Activated CD4-positive, alpha-beta T cell treated with anti-CD3 and anti-CD28 coated beads for 24 hours (primary cell): ENCODE measurements at places on chromosomes 3 and 15.

GRCh38 chr15:80999623-81000036 lies 1.1 kb upstream of the TLNRD1 start:
- peak; percentile 30 for DNase-seq

GRCh38 chr3:22922317-22922716 lies 280.8 kb upstream of the UBE2E2 start:
- no peak for DNase-seq

GRCh38 chr3:13972679-13973379 lies 93.0 kb upstream of the WNT7A start:
- no peak for DNase-seq

GRCh38 chr3:189941125-189941524 lies 179.6 kb downstream of the P3H2 start:
- no peak for DNase-seq

DNA sequence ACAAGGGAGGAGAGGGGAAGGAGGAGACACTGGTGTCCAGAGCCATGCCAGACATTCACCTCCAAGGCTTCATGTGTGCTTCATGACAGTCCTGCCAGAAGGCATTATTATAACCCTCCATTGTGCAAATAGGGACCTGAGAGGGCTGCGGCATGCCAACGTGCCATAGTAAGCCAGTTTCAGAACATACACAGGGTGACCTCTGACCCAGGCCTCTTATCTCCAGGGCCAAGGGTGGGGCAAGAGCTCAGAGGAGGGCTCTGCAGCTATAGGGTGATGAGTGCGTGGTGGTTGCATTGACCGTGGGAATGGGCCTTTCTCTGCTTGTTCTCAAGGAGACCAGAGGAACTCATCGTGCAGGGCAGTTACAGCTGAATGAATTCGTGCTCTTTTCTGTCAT lies 9.7 kb upstream of the ACSBG1 start:
- no peak for DNase-seq

DNA sequence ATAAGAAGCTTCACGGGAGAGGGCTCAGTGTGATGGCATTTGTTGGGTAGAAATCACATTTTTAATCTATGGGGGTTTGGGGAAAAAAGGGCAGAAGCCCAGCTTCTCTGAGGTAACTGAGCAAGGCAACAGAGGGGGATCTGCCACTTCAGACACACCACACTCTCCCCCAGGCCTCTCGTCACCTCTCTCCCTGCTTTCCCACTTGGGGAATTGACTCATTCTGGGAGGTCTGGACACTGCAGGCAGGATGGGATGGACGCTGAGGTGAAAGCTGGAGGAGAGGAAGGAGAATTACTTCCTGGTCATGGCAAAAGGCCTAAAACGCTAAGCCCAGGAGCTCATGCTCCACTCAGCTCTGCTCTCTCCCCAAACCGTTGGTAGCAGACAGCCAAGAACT lies 33.2 kb downstream of the MYO5C start:
- no peak for DNase-seq

- DNase-seq: no peak
Observed at GRCh38 chr3:89300526-89300925, 193.1 kb downstream of the EPHA3 start.

DNA sequence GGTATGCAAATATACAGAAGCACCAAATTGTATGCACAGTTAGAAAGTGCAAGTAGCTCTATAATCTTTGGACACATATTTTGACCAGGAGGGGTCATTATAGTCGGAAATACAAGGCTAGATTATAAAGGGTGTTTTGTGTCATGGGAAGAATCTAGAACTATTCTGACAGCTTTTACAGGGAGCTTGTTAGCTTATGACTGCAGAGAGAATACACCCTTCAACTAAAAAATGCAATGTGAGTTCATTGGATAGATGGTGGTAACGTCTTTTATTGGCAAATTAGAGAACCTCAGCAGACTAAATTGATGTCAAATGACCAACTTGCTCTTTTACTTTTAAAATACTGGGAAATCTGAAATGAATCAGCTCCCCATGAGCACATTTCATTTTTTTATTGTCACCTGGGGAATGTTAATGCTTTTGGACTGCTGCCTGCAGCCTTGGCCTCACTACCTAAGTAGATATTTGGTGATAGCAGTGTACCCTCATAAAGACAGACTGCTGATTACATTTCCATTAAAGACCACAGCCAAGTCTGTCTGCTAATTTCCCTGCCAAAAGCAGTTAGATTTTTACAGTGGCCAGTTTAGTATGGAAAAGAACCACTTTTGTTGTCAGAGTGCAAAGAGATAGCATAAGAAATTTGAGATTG lies 515.9 kb upstream of the DPPA4 start:
- DNase-seq: no peak

DNA sequence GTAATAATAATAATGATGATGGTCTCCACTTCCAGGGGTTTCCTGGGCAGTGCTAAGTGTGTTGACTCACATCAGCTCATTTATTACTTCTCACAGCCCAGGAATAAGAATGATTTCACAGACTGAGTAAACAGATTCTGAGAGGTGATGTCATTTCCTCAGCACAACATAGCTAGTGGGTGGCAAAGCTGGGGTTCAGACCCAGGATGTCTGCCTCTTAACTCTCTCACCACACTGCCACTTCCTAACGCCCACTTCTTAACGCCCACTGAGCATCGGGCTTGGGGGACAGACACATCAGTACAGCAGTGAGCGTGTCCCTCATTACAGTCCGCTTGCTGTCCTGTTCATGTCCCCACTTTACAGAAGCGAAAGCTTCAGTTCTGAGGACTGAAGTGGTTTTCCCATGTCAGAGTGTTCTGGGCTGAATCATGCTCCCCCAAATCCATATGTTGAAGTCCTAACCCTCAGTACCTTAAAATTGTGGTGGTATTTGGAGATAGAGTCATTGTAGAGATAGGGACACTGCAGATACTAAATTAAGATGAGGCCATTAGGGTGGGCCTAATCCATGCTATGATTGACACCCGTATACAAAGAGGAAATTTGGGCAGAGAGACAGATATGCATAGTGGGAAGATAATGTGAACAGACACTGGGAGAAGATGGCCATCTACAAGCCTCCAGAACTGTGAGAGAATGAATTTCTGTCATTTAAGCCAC lies 68.0 kb downstream of the ATP2B2 start:
- peak; percentile 43 for DNase-seq

GRCh38 chr15:85786781-85787114 lies 8.0 kb downstream of the KLHL25 start:
- DNase-seq: no peak

- no peak for DNase-seq
Observed at GRCh38 chr3:126528419-126528799, 4.5 kb downstream of the CHST13 start.

- DNase-seq: no peak
Observed at GRCh38 chr15:53625260-53625659, 134.2 kb downstream of the WDR72 start.

GRCh38 chr3:128996200-128996599 lies 2.3 kb upstream of the CFAP92 start:
- DNase-seq: no peak

- DNase-seq: no peak
Observed at GRCh38 chr3:110928016-110928662, 143.5 kb upstream of the NECTIN3 start.

DNA sequence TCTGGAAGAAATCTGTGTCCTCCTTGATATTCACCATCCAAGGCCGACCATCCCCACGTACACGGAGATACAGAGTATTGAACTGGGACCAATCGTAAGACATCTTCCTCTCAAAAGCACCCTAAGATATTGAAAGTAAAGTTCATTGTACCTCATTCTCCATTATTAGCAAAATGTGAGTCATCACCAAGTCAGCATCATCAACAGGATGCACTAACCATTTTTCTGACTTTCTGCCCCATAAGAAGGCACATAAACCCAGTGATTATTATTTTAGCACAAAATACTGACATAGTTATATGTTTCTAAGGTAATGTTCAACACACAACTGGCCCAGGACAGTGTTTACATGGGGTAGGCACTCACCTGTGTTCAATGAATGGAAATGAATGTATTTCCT lies 7.4 kb downstream of the NDUFAF1 start:
- DNase-seq: no peak

DNA sequence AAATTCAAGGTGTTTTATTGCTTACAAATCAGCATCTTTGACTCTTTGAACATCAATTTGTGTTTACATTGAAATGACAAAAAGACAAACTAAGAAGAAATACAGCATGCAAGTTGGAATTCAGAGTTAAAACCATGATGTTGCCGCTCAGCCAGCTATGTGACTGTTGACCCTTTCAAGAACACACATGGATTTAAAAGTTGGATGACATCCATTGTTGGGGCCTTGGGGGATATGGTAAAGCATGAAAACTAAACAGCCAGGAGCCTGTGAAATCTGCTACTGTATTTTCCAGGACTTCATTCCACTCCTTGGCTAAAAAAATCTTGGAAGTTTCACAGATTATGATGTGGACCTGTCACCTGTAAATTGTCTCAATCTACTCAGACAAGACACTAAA lies 4.6 kb downstream of the P2RY1 start:
- no peak for DNase-seq

DNA sequence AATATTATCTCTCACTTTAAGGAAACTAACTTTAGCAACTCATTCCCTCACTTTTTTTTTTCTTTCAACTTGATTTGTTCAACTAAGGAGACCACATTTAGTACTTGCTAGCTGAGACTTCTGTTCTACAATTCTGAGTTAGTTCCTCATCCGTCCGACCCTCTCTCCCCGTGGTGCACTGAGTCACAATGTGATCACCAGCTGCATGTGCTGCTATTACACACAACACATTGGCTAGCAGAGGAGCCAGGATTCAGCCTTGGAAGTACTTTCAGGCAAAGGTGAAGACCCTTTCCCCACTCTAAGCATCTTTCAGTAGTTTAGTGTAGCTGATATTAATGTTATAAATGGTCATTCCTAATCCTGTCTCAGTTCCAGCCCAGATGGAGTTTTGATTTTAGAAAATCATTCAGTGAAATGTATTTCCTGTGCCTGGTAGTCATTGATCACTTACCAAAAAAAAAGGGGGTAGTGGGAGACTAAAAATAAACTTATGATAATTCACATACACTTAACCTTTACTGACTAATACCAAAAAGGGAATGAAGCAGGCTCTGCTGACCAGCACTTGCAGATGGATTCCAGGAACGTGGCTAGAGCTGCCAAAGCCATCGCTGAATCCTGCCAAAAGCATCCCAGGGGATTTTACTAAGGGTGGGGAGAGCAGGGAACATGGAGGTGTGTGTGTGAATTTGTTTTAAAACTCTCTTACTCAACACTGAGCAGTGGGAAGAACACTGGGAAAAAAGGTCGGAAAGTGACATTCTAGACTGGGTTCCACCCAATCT lies 424.8 kb downstream of the LPP start:
- DNase-seq: no peak

GRCh38 chr3:151145713-151146070 lies 57.3 kb downstream of the GPR171 start:
- DNase-seq: no peak

GRCh38 chr3:123660900-123661299 lies 76.0 kb upstream of the HACD2 start:
- DNase-seq: no peak

DNA sequence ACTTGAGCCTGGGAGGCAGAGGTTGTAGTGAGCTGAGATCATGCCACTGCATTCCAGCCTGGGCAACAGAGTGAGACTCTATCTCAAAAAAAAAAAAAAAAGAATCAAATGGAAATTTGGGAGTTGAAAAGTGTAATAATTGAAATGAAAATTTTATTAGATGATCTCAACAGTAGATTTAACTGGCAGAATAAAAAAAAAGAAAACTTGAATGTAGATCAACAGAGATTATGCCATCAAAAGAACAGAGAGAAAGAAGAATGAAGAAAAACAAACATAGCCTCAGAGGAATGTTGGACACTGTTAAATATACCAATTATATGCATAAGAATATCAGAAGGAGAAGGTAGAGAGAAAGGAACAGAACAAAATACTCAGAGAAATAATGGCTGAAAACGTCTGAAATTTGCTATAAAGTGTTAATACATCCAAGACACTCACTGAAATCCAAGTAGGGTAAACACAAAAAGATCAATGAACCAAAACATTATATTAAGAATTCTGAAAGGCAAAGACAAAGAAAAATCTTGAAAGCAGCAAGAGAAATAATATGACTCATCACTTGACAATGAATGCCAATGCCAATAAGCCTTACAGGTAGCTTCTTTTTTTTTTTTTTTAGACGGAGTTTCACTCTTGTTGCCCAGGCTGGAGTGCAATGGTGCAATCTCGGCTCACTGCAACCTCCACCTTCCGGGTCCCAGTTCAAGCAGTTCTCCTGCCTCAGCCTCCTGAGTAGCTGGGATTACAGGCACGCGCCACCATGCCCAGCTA lies 14.6 kb upstream of the ELP6 start:
- no peak for DNase-seq

GRCh38 chr3:64848822-64849221 lies 161.0 kb upstream of the ADAMTS9 start:
- no peak for DNase-seq

DNA sequence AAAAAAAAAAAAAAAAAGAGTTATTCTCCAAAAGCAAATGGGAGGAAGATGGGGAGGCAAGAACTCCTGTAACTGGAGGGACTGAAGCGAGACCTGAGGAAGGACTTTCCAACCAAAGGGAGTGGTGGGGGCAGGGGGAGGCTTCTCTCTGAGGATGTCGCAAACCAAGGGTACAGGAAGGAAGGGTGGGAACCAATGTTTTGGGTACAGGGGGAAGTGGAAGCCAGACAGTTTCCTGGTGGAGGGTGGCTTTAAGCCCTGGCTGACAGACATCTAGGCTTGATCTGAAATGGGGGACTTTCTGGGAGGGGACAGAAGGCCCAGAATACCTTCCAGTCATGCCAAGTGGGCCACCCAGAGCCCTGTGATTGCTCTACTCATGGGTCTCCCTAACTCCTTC lies 27.0 kb downstream of the VIPR1 start:
- DNase-seq: no peak

GRCh38 chr3:186307594-186308221 lies 54.3 kb downstream of the DGKG start:
- DNase-seq: no peak

DNA sequence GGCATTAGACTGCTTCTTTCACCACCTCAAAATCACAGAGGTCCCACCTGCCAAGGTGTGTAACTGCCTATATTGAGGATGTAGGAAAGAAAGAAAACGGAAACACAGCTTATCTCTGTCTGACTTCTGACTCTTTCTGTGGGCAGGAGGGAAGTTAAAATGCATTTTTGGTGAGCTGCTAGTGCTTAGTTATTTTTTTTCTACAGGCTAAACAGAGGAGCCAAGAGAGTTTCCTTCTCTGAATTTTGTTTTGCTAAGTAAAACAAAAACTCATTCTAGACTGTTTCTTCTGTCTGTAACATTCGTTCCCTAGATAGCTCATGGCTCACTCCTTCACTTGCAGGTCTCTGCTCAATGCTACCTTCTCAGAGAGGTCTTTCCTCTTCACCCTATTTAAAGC lies 18.8 kb upstream of the AMOTL2 start:
- no peak for DNase-seq
